NCI-H1417 (cell line): ENCODE measurements at places on chromosomes 16 and 17.

GRCh38 chr17:30969989-30970830 is 629 bp upstream of the RNF135 start:
- DNase-seq: peak; percentile 37

DNA sequence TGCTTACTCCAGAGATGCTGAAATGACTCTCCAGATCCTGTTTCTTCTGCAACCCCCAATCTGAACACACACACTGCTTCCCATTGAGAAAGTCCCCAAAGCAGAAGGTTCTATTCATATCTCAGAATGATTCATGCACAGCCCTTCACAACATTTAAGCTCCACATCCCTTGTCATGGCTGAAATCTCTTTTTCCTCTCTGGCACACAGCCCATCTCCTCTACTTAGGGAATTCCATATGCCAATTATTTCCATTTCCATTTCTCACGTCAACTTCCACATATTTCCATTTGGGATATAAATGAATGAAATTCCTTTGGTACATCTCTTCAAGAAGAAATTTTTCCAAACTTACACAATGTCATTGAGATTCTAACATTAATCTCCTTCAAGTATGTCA is 119.6 kb downstream of the CDH11 start:
- no peak for DNase-seq

DNA sequence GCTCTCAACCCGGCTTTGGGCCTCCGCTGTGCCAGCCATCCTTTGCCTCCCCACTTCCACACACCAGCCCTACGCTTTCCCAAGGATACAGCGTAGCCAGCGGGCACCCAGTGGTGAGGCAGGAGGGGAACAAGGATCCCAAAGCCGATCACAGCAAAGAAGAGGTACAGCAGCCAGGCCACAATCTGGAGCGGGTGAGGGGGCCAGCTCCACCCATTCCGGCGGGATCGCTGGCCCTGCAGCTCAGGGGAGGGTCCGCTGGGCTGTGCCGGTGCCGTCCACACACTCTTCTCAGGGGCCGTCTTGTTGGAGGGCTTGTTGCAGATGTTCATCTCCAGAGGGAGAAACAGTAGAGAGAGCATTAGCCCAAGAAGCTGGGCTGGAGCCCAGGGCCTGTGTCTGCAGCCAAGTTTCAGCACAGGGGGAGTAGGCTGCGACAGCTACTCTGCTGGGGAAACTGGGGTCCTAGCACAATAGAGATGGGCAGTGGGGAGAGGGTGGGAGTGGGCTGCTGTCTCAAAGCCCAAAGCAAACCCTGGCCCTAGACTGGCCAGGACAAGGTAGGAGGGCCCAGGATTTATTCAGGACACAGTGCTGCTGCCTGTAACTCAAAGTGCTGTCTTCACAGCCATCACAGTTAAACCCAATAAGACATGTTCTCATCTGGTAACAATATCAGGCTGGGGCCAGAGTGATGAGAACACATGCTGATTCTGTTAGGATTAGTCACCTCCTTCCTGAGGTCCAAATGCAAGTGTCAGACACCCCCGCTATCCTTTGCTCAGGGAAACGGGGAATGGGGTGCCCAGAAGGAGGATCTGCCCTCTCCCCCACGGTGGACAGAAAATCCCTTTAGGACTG is 9.9 kb downstream of the ZDHHC1 start:
- no peak for DNase-seq

DNA sequence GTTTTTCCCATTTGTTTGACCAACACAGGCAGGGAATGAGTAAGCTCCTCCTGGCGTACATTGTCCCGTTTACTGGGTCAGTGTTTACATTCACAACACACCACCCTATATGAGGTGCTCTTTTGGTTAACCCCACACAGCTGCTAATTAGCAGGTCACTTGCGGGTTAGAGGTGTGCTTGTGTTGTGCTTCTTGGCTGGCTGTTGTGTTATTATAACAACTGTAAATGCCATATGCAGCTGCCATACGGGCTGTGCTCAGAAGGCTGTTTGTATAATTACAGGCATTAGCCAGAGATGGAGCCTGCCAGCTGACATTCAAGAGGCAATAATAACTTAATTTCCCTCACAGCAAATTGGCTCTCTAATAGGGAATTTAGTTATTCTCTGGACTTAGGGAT is 205.1 kb upstream of the ELAC2 start:
- peak; percentile 62 for DNase-seq

DNA sequence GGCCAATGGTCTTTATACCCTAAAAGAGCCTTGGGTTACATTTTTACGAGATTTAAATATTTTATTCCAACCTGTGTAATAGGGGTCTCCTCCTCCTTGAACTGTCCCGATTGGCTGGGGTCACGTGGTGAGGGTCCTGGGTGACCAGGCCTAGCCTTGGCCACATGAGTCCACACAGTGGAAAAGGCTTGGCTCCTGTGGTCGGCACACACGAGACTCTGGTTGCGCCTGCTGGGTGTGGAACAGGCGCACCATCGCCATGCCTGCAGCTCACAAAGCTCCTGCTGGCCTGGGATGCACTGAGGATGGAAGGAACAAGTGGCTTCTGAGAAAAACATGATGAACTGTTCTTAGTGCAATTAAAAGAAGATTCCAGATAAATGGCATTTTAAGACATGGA is 103.9 kb upstream of the ZNF750 start:
- no peak for DNase-seq

DNA sequence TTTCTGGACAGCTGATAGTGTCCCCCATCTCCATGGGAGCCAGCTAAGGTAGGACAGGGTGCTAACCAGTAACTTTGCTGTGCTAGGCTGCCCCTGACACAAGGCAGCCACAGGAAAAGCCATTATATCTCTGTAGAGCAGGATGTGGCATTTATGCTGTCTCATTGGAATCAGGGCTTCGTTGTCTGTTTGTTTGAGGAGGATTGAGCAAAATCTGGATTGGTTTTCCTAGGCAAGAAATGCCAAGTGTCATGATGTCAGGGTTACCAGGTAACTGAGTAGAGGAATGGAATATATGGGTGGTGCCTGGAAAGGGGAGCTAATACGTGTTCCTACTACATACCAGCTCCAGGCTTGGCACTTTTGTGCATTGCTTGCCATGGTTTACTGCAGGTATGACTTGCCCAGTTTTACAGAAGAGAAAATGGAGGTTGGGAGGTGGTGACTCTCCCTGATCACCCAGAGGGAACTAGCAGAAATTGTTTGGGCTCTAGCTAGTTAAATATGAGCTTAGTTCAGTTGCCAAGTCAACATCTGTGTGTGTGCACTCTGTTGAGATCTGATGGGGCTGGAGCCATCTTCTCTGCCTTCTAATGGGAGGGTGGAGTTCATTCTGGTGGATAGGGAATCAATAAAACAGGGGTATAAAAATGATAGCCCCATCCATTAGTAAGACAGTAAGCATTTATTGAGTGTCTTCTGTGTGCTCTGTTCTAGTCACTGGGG is 33.9 kb downstream of the GNAO1 start:
- DNase-seq: no peak

DNA sequence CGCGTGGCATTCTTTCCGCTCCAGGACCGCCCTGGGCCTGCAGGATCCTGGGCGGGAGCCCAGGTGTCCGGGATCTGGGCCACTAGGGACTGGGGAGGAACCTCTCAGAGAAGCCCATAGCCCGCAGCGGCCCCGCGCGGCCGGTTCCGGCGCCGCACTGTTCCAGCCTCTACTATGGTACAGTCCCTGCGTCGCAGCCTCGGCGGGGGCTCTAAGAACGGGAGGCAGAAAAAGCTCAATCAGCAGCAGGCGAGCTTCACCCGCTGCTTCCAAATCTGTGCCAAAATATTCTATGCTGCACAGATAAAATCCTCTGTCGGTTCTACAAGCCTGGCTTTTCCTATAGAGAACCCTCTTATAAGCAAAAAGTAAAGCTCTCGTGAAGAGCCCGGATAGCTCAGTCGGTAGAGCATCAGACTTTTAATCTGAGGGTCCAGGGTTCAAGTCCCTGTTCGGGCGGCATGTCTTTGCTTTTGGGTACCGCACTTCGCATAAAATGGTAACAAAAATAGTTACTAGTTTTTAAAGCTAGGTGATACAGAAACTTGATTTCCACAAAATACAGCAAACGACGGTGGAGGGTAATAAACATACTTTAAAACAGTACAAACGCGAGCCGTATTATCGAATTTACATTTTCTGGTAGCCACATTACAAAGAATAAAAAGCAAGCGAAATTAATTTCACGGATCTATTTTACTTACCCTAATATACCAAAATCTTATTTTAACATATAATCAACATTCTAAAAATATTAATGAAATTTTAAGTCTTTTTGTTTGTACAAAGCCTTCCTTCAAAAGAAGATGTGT is 661 bp upstream of the ALOXE3 start:
- peak; percentile 71 for DNase-seq

- DNase-seq: no peak
These were observed 3.5 kb downstream of the WDR81 start for GRCh38 chr17:1727876-1728630.

DNA sequence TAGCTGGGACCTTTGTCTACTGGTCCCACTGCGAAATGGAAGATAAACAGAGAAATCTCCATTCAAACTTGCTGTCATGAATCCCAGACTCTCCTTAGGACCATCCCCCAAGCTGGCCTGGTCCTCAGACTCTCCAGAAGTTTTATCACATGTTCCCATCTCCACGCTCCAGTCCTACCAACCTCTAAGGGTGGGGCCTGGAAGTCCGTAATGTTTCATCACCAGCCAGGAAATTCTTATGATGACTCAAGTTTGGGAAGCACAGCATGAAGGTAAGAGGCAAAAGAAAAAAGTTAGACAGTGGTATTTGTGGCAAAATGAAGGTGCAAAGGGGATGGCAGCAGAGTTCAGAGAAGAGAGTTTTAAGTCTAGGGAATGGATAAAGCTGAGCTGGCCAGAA is 52.7 kb downstream of the ZNF18 start:
- no peak for DNase-seq

DNA sequence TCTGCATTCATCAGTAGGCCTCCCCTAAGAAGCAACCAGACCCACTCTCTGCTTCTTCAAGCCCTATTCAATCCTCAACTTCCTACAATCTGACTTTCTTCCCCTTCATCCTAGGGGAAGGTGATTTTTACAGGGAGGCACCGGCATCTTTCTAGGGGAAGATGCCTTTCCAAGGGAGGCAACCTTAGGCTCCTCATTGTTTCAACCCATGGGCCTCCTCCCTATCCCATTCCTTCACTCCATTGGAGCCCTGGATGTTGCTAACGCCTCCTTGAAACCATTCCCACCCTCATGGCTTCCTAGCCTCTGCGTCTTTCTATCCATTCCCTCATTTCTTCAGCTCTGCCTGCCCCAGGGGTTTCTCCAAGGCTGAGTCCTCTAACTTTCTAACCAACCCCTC is 2.7 kb upstream of the CUEDC1 start:
- DNase-seq: no peak

DNA sequence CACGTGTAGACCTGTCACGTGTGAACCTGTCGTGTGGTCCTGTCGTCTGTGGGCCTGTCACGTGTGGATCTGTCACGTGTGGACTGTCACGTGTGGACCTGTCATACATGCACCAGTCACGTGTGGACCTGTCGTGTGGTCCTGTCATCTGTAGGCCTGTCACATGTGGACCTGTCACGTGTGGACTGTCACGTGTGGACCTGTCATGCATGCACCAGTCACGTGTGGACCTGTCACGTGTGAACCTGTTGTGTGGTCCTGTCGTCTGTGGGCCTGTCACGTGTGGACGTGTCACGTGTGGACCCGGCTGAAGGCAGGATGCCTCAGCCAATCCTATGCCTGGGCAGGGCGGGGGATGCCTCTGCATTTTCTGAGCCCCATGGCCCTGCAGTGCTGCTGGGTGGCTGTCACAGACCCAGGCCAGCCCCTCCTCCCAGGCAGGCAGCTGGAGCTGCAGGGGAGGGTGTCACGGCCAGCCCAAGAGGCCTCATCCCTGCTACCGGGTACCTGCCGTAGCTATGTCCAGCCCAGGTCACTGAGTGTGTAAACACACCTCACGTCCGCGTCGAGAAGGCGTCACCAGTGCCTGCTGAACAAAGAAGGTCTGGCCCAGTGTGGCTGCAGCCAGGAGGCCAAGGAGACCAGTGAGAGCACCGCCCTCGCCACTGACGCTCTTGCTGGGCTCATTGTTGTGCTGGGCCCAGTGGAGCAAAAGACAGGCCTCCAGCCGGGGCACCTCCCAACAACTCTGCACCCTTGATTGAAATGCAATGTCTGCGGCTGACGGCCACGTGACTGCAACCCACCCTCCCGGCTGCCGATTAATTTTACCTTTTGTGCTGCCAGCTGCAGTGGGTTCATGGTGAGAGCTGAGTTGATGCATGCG is 18.6 kb upstream of the ACSF3 start:
- no peak for DNase-seq

DNA sequence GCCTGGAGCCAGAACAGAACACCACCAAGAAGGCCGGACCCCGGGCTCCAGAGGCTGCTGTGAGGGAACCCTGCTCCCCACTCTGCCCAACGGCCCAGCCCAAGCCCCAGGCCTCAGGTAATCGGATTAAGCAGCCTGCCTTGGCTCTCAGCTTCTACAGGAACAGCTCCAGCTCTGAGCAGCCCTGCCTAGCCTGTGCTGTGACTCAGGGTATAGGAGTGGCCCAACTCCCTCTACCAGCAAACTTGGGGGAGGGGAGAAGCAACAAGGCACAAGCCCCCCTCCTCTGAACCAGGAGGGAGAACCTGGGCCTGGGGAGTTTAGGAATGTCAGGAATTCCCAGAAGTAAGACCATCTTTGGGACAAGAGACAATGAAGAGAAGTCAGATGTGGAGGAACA is 849 bp upstream of the SOX15 start:
- no peak for DNase-seq

DNA sequence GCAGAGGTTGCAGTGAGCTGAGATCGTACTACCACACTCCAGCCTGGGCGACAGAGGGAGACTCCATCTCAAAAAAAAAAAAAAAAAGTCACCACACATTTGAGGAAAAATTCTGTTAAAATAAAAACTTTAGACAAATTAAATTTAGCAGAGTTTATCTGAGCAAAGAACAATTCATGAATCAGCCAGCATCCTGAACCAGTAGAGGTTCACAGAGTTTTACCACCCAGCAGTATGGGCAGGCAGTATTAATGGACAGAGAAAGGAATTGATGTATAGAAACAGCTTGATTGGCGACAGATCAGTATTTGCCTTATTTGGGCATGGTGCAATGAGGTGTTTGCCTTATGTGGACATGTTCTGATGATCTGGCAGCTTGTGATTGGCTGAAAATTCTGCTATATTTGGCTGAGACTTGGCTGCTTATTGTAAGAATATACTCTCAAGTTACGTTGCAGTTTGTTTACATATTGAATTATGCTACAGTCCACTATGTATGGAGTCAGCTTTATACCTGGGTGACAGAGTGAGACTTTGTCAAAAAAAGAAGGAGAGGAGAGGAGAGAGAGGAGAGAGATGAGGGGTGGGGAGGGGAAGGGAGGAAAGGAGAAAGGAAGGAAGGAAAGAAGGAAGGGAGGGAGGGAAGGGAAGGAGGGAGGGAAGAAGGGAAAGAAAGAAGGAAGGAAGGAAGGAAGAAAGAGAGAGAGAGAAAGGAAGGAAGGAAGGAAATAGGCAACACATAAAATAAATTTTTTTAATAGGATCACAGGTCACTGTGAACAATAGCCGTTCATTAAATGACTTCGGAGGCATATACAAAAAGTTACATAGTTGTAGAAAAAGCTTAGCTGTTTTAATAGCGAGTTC is 14.6 kb downstream of the ABCC3 start:
- no peak for DNase-seq
